LoVo (cell line): ENCODE measurements at places on chromosomes 2 and 18.

GRCh38 chr2:86094229-86094628 is 11.5 kb downstream of the POLR1A start:
- no peak for DNase-seq

GRCh38 chr2:160927324-160927723 is 232.9 kb upstream of the TANK start:
- no peak for DNase-seq

- no peak for DNase-seq
Measured at GRCh38 chr2:102940684-102941083, 178.9 kb downstream of the TMEM182 start.

DNA sequence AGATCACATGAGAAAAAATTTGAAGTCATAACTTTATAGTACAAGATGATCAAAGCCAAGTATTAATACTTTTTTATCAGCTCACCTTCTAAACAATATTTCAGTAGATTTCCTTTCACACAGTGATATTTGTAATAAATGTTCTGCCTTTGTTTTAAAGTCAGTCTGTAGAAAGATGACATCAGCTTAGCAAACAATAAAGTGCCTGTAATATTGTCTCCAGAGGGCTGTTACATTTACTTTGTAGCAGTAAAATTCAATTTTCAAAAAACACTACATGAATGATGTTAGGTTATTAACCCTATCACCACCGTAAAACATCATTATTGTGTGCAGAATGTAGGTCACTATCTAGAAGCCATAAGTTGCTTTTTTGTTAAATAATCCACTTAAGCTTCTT is 49.6 kb downstream of the ZEB2 start:
- no peak for DNase-seq

GRCh38 chr2:96345438-96345837 is 9.9 kb downstream of the NCAPH start:
- DNase-seq = no peak

DNA sequence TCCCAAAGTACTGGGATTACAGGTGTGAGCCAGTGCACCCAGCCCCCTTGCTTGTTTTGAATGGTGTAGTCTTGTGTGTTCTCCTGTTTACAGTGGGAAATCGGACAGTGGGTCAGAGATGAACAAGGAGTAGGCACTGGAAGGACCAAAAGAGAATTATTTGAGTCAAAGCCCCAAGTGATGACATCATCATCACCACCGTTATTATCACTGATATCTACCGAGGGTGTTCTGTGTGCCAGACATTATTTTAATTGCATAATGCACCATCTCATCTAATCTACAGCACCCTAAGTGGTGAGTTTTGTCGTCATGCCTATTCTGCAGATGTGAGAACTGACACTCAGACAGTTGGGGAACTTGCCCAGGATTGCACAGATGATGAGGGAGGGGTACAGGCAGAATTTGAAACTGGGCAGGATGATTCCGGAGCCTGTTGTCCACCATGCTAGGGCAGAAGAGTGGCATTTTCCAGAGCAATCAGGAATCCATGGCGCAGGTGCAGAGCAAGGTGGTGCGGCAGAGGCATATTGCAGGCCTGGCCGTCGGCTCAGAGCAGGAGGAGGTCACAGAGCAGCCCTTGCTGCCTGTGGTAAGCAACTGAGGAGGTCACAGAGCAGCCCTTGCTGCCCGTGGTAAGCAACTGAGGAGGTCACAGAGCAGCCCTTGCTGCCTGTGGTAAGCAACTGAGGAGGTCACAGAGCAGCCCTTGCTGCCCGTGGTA is 137.0 kb upstream of the HDAC4 start:
- no peak for DNase-seq

GRCh38 chr18:26091047-26091630 is 726 bp upstream of the SS18 start:
- peak; percentile 66 for DNase-seq

DNA sequence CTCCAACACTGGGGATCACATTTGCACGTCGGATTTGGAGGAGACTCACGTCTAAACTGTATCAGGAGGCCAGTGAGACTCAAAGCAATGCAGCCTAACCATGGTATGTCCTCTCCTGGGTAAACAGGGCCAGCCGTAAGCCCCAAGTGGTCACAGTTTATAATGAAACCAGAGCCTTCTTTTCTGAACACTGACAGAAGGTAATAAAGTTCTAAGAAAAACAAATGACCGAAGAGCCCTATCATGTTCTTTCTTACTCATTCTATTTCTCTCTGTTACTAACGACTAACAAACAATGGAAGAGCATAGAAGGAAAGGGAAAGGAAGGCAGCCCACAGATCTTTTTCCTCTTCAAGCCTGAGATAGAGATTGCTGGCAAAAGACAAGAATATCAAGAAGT is 796.8 kb upstream of the SOX11 start:
- DNase-seq = no peak

DNA sequence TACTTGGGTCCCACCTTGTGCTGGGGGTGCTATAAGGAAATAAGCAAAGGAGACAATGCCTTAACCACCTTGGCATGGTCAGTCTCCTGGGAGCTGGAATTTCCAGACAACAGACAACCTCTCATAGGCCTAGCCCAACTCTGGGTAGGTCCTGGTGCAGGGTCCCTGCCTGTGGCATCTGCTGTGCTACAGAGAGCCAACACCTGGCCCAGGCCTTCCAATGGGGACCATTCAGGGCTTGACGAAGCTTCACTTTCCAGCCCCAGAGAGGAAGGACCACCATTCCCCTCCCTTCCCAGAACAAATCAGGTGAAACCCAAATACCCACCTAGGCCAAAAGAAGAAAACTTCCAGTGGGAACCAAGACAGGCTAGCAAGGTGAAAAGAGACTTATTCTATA is 82.8 kb downstream of the SMAD7 start:
- no peak for DNase-seq

DNA sequence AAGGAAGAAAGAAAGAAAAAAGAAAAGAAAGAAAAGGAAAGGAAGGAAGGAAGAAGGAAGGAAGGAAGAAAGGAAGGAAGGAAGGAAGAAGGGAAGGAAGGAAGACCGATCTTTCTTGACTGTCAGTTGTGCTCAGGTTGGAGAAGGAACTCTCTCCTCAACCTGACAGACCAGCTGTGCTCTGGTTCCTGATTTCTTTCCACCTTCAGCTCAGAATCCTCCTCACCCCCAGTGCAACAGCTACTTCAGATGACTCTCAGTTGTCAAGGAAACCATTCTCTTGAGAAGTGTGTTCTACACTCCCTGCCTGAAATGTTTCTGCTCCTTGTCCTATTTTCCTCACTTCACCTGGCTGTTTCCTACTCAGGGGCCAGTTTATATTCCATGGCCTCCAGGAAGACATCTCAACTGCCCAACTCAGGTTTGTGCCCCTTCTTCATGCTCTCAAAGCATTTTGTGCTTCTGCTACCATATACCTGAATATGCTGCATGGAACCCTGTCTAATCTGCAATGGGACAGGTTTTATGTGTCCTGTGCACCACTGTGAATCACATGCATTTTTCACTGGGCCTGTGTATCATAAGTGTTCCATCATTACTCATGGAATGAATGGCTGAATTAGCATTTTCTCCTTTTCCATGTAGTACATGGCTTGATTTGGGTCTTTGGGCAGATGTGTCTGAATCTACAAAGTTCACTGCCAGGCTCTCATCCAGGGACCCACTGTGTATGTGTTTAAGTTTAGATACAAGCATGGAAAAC is 32.8 kb upstream of the DOCK10 start:
- DNase-seq = no peak

DNA sequence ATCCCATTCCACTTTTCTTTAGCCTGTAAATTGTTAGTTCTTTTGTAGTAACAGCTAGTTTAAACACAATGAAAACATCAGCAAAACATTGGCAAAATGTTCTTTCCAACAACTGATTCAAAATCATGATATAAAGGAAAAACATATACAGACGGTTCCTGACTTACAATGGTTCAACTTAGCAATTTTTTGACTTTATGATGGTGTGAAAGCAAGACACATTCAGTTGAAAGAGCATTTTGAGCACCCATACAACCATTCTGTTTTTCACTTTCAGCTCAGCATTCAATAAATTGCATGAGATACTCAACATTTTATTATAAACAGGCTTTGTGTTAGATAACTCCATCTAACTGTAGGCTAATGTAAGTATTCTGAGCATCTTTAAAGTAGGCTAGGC is 185.1 kb downstream of the NOL4 start:
- no peak for DNase-seq

- no peak for DNase-seq
Measured at GRCh38 chr2:196177124-196177523, 5.7 kb upstream of the STK17B start.

- no peak for DNase-seq
Measured at GRCh38 chr2:187264612-187265011, 183.4 kb downstream of the CALCRL start.

DNA sequence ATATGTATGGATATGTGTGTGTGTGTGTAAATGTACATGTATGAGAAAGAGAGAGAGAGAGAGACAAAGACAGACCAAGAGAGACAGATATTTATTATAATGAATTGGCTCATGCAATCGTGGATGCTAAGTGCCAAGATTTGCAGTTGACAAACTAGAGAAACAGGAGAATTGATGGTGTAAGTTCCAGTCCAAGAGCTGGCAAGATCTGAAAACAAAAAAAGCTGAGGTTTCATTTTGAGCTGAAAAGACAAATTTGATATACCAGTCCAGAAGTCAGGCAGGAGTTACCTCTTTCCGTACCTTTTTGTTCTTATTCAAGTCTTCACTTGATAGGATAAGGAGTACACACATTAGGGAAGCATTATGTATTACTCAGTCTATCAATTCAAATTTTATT is 157.8 kb downstream of the COPS8 start:
- no peak for DNase-seq

- no peak for DNase-seq
Measured at GRCh38 chr2:33292981-33293595, 183.4 kb upstream of the RASGRP3 start.

GRCh38 chr18:32446780-32447179 is 23.9 kb downstream of the GAREM1 start:
- DNase-seq = no peak

DNA sequence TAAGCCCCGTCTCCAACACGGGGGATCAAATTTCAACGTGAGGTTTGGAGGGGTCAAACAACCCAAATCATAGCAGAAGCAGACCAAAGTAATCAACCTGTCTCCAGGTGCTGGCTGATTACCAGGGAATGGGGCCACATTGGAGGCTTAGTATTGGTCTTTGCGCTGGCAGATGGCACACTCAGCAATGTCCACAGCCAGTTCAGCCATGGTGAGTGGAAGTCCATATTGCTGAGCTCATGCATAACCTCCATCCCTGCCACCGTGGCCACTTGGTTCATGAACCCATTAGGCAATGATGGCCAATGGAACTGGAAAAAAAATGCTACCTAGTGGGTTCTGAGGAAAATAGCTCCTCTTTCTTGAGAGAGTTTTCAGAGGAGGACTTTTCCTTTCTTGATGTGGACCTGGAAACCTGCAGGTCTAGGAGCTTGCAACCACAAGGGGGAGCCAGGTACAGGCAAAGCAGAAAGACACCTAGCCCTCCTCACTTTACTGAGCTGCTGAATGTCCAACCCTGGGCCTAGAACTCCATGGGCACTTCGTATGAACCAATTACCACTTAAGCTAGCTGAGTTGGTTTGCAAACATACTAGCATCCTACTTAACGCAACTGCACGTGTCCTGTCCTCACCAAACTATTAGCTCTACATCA is 128.0 kb upstream of the GYPC start:
- peak; percentile 14 for DNase-seq

DNA sequence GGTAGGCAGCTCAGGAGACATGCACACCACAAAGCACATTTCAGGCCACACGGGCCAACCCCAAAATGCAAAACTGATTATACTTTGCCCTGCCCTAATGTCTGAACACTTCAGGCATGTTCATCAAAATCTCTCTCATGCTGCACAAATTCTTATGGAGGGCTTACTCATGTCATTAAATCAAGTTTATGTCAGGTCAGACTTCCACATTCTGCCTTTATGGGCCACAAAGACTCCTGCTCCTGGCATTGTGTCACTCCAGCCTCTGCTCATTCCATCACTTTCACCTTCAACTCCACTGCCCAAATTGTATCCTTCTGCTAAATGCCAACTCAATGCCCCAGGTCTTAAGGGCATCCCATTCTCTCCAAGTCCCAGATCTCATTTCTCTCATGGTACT is 9.2 kb downstream of the UXS1 start:
- no peak for DNase-seq

DNA sequence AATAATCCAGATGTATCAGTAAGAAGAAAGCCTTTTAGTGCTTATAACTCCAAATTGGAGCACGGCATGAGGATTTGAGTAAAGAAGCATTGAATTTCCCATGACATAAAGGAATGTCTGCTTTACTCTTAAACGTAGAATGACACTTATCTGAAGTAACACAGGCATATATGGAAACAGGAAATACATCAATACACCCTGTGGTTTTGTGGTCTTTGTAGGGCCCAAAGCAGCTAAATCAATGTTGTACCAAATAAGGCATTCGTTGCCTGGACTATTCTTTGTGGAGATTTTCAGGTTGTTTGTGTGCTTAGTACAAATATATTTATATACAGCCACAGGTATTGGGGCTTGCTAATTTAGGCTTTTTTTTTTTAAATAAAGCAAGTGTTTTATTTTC is 660.5 kb downstream of the LRRTM4 start:
- no peak for DNase-seq

GRCh38 chr2:48452108-48452507 is 77.8 kb upstream of the STON1 start:
- no peak for DNase-seq

GRCh38 chr2:45184606-45185005 is 175.4 kb upstream of the SIX2 start:
- peak; percentile 55 for DNase-seq

DNA sequence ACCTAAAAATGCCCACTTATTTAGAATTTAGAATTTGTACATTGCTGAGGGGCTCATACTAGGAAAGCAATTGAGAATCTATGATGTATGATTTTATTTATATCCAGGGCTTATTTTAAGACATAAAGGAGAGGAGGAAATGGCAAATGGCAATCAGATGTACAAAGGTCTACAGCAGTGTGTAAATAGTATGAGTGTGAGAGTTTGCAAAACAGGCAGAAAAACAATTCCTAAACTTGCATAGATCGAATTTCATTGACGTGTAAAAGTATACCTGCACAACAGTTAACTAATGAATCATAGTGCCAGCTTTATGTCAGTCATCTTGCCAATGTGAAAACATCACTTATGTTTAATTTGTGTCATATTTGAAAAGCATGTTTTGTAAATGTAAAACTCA is 718.7 kb upstream of the GCFC2 start:
- no peak for DNase-seq
